CD8-positive, alpha-beta memory T cell (primary cell): ENCODE measurements at places on chromosomes 1 and 21. TPM values are rescaled to one million over a fixed set of nuclear protein-coding genes. Genes with fewer than 3 reads are reported as not detected.

Gene PADI3
- not detected for total RNA-seq

Gene CASP9
- 9.6 TPM for total RNA-seq

Gene CFHR1
- total RNA-seq = not detected

Gene AGT
- total RNA-seq = not detected

Gene NBPF15
- total RNA-seq = 24.5 TPM

Gene PIK3C2B
- total RNA-seq = 19.6 TPM

DNA sequence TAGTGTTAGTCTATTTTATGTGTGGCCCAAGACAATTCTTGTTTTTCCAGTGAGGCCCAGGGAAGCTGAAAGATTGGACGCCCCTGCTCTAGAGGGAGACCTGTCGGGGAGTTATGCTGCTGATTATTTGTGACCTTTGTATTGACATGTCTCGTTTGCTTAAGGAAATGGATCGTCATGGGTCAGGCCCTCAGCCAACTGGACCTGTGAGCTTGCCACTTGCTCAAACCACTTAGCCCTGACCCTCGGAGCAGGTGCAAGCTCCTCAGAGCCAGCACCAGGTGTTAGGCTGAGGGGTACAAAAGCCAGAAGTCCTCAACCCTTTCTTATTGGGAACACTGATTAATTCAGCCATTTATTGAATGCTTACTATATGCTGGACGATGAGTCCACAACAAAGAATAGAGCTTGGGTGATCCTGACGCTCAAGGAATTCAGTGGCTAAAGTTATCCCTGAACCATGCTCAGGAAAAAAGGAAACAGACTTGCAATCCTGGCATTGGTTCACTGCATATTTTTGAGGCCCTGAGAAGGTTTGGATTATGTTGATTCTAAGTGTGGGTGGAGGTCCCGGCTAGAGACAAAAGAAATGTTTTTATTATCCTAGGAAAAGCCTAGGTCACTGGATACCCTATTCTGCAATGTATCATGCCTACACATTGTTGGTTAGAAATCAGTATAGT, 19.0 kb downstream of the TGFB2 start:
- H3K4me3 ChIP-seq = no peak overlapping the region
- H3K4me1 ChIP-seq = no peaks in the 10 kb centered on the region
- no peak overlapping the region for H3K27ac ChIP-seq
- H3K36me3 ChIP-seq = no peaks in the 10 kb centered on the region
- no peak for DNase-seq

- no peak for DNase-seq
- no peak overlapping the region for H3K4me3 ChIP-seq
- H3K27me3 ChIP-seq = no peaks in the 10 kb centered on the region
Observed at GRCh38 chr1:119956306-119956705, 60.0 kb upstream of the ADAM30 start.

GRCh38 chr1:115476616-115477015, 138.6 kb upstream of the NGF start:
- no peaks in the 10 kb centered on the region for H3K36me3 ChIP-seq
- H3K27me3 ChIP-seq = no peaks in the 10 kb centered on the region
- no peaks in the 10 kb centered on the region for H3K4me1 ChIP-seq
- no peak overlapping the region for H3K27ac ChIP-seq

DNA sequence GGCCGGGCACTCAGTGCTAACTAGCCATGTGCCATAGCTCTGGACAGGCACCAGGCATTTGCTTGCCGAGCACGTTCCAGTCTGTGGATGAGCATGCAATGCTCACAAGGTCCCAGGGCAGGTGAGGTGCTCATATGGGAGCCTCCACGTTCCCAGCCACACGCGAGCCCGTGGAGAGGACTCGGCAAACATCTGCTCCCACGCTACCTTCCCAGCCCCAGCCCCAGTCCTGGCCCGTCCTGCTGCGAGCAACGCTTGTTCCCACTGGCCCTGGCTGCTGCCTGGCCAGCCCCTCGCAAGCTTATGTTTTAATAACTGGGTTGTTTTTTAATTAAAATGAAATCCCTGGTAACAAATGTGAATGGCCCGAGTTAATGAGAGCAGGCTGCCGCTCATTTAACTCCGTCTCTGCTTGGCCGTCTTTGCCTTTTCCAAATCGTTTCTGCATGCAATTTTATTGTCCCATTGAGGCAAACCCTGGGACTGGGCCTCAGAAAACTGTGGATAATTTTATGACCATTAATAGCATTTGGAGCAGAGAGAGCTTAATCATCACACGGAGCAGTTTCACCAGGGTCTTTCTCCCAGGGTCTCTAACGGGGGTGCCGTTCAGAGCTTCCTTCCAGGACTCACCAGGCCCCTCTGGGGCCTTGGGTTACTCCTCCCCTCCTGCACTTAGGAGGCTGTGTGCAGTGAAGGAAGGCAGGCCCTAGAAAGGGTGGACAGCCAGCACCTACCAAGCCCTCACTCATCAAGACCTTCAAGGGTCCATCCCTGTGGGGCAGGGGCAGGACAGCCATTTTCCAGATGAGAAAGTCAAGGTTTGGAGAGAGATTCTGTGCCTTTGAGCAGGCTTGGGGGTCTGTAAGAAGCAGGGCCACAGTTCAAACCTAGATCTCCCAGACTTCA, 136.8 kb downstream of the GLIS1 start:
- no peaks in the 10 kb centered on the region for H3K27me3 ChIP-seq
- H3K4me1 ChIP-seq = peaks cover 33% of the 10 kb centered on the region
- H3K4me3 ChIP-seq = no peak overlapping the region
- H3K36me3 ChIP-seq = no peaks in the 10 kb centered on the region
- no peak for DNase-seq

DNA sequence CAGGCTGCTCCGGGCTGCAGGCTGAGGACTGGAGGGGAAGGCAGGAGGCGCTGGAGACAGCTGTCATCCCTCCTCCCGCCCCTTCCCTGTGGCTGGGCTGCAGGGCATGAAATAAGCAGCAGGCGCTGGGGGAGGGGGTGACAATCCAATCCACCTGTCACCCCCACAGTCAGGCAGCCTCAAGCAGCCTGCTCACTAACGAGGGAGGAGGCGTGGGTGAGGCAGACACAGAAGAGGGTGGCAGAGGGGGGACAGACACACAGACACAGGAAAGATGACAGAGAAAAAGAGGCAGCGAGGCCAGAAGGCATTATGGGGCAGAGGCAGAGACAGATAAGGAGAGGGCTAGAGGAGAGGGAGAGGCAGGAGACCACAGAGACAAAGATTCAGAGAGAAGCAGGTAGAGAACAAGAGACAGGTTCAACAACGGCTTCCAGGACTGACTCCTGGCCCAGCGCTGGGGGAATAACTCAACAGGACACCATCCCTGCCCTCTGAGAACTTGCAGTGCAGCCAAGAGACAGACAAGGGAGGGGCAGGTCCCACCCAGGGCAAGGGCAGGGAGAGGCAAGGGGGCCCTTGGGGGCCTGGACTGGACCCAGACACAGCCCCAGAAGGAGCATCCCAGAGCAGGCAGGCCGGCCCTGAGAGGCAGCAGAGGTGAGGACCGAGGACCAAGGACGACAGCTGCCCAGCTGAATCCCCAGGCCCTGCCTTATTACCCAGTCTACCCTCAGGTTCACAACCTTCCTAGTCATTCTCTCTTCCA, 11.2 kb downstream of the MEF2D start:
- no peaks in the 10 kb centered on the region for H3K27me3 ChIP-seq
- peaks cover 94% of the 10 kb centered on the region for H3K4me1 ChIP-seq
- DNase-seq = peak; percentile 33
- peak overlapping the region; percentile 40 for H3K4me3 ChIP-seq
- no peaks in the 10 kb centered on the region for H3K36me3 ChIP-seq

DNA sequence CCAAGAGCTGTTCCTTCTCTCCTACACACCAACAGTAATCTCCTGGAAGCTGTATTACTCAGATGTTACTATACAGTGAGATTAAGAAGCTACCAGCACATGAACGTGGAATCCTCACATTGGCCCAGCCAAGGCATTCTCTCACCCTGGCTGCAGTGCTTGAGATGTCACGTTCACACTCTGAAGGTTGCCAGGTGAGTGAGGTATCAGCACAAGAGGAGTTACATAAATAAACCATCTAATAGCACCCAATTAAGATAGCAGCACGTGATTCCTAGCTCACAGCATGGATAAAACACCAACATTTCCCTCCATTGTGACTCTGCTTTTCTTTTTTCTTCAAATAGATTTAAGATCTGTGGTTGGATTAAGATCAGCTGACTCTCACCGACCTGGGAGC, 182.8 kb downstream of the PLPP3 start:
- no peak overlapping the region for H3K4me3 ChIP-seq
- no peaks in the 10 kb centered on the region for H3K27me3 ChIP-seq
- H3K27ac ChIP-seq = no peak overlapping the region
- H3K4me1 ChIP-seq = no peaks in the 10 kb centered on the region
- no peaks in the 10 kb centered on the region for H3K36me3 ChIP-seq

- H3K27ac ChIP-seq = no peak overlapping the region
- H3K4me1 ChIP-seq = no peaks in the 10 kb centered on the region
- H3K27me3 ChIP-seq = no peaks in the 10 kb centered on the region
- DNase-seq = peak; percentile 66
- H3K36me3 ChIP-seq = no peaks in the 10 kb centered on the region
Observed at GRCh38 chr1:19582318-19582717, 61.8 kb upstream of the NBL1 start.

DNA sequence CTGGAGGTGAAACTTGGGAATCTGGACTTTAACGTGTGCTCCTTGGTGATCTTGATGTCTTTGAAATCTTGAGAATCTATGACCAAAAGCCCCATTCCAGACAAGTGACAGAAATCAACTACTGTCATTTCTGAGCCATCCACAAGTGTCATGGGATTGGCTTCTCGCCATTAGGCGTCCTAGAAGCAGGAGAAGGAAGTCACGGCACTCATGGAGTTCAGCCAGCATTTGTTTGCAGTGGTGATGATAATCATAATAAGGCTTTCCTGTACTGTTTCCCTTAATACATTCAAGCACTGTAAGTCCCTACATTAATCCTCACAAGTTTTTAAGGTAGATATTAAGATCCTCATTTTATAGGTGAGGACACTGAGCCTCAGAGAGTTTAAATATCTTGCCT, 11.9 kb downstream of the F5 start:
- no peaks in the 10 kb centered on the region for H3K27me3 ChIP-seq
- H3K36me3 ChIP-seq = no peaks in the 10 kb centered on the region
- H3K27ac ChIP-seq = no peak overlapping the region
- H3K4me3 ChIP-seq = no peak overlapping the region
- no peak for DNase-seq
- no peaks in the 10 kb centered on the region for H3K4me1 ChIP-seq

DNA sequence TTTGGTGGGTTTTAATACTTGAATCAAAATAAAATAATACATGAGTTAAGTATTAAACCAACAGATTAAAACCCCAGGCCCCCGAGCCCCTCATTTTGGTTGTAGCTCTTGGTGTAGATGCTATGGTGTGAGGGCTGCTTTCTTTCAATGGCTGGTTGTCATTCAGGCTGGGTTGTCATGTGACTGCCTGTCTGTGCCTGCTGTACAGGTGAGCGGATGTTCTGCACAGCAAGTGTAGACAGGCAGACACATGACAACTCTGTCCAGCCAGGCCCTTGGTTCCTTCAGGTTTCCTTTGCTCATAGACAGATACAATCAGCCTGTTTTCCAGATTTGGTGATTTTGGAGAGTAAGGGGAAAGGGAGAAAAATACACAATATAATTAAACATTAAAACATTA, 281.9 kb upstream of the C1orf105 start:
- DNase-seq = no peak
- H3K36me3 ChIP-seq = no peaks in the 10 kb centered on the region
- H3K4me1 ChIP-seq = no peaks in the 10 kb centered on the region
- H3K4me3 ChIP-seq = no peak overlapping the region
- H3K27ac ChIP-seq = no peak overlapping the region
- no peaks in the 10 kb centered on the region for H3K27me3 ChIP-seq

GRCh38 chr1:59151860-59152259, 145.0 kb upstream of the FGGY start:
- H3K27ac ChIP-seq = no peak overlapping the region
- DNase-seq = no peak
- peaks cover 10% of the 10 kb centered on the region for H3K4me1 ChIP-seq
- H3K36me3 ChIP-seq = no peaks in the 10 kb centered on the region

- peaks cover 68% of the 10 kb centered on the region for H3K4me1 ChIP-seq
- H3K4me3 ChIP-seq = peak overlapping the region; percentile 3
- no peaks in the 10 kb centered on the region for H3K27me3 ChIP-seq
- H3K27ac ChIP-seq = peak overlapping the region; percentile 64
Observed at GRCh38 chr21:46622226-46622625, 13.2 kb upstream of the PRMT2 start.

- DNase-seq = no peak
- H3K27ac ChIP-seq = no peak overlapping the region
- H3K4me3 ChIP-seq = no peak overlapping the region
- no peaks in the 10 kb centered on the region for H3K27me3 ChIP-seq
- H3K36me3 ChIP-seq = no peaks in the 10 kb centered on the region
- H3K4me1 ChIP-seq = no peaks in the 10 kb centered on the region
Observed at GRCh38 chr1:113266788-113267187, 123.5 kb upstream of the MAGI3 start.

DNA sequence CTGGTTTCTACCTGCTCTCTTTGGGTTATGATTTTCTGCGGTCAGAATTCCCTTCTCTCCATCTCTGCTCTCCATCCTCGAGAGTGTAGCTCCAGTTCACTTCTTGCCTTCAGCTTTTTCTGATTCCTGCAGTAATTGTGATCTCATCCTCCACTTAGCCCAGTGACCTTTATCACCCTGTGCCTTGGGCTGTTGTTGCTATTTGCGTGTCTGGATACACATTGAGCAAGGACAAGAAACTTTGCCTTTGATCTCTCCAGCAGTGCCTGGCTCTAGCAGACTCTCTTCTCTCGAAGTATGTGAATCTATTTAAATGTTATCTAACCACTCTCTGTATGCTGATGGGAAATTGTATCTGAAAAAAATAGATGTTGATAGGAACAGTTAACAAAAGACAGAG, 76.4 kb upstream of the MARK1 start:
- H3K4me3 ChIP-seq = no peak overlapping the region
- no peak for DNase-seq
- H3K27ac ChIP-seq = no peak overlapping the region
- no peaks in the 10 kb centered on the region for H3K4me1 ChIP-seq

DNA sequence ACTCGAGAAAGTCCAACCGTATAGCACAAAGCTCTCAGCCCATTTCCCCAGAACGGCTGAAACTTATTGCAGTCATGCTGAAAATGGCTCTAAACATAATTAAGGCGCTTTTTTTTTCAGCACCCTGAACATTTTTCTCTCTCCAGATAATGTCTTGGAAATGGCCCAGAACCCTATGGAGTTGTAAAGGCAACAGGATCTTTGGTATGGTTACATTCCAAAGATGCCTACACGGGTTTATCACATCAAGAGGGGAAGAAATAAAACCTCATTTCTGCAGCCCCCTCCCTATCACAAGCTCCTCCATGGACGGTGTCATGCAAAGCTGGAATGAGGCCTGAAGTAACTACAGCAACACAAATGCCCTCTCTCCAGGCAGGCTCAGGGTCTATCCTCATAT, 126.4 kb upstream of the GALNT2 start:
- DNase-seq = no peak
- H3K27me3 ChIP-seq = no peaks in the 10 kb centered on the region
- H3K27ac ChIP-seq = no peak overlapping the region
- no peaks in the 10 kb centered on the region for H3K4me1 ChIP-seq
- no peaks in the 10 kb centered on the region for H3K36me3 ChIP-seq
- no peak overlapping the region for H3K4me3 ChIP-seq

- H3K27me3 ChIP-seq = no peaks in the 10 kb centered on the region
- H3K4me1 ChIP-seq = no peaks in the 10 kb centered on the region
- H3K27ac ChIP-seq = no peak overlapping the region
- DNase-seq = no peak
- no peak overlapping the region for H3K4me3 ChIP-seq
- peaks cover 89% of the 10 kb centered on the region for H3K36me3 ChIP-seq
Observed at GRCh38 chr1:64844609-64845008, 99.7 kb downstream of the RAVER2 start.
